ENCODE measurements at places on chromosomes 11 and 22.

GRCh38 chr11:19811380-19811779, 98.7 kb downstream of the NAV2 start:
- no peak for DNase-seq

GRCh38 chr11:59601788-59602187, 13.8 kb downstream of the OSBP start:
- DNase-seq, result no peak

- DNase-seq, result no peak
Observed at GRCh38 chr11:82972103-82972502, 70.6 kb downstream of the DDIAS start.

DNA sequence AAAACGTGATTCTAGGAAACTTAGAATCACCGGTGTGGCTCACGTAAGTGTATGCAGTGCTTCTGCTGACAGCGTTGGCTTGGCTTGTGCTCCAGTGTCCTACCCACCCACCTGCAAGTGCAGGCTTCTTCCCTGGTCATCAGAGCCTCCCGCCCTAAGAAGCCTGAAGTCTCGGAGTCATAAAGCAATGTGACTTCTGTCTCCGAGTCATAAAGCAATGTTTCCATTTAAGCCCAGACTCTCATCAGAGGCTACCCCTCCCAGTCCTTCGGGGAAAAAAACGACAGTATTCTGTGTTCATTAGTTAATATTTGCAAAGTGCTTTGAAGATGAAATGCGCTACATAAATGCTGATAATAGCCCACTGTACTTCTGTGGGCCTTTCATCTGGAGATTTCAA, 293.8 kb downstream of the OPCML start:
- no peak for DNase-seq

- DNase-seq, result no peak
Observed at GRCh38 chr22:31119026-31119717, 3.6 kb upstream of the INPP5J start.

DNA sequence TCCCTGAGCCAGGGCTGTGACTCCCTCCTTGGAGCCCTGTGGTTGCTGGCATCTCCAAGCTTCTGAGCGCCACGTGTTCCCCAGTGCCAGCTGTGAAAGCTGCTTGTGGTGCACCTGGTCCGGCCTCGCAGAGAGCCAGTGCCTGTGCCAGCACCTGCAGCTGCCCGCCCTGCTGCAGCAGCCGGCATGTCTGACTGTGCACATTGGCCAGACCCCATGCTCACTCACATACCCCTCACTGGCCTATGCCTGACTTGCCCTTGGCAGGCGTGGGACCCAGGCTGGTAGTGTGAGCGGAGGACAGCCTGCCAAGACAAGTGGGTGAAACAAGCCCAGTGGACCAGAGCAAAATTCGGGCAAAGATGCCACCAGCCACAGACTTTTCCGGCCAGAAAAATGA, 9.8 kb downstream of the MRPL48 start:
- DNase-seq, result no peak

DNA sequence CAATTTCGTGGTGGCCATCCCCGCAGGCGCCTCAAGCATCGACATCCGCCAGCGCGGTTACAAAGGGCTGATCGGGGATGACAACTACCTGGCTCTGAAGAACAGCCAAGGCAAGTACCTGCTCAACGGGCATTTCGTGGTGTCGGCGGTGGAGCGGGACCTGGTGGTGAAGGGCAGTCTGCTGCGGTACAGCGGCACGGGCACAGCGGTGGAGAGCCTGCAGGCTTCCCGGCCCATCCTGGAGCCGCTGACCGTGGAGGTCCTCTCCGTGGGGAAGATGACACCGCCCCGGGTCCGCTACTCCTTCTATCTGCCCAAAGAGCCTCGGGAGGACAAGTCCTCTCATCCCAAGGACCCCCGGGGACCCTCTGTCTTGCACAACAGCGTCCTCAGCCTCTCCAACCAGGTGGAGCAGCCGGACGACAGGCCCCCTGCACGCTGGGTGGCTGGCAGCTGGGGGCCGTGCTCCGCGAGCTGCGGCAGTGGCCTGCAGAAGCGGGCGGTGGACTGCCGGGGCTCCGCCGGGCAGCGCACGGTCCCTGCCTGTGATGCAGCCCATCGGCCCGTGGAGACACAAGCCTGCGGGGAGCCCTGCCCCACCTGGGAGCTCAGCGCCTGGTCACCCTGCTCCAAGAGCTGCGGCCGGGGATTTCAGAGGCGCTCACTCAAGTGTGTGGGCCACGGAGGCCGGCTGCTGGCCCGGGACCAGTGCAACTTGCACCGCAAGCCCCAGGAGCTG, 24.8 kb downstream of the ADAMTS15 start:
- no peak for DNase-seq

- DNase-seq, result peak; percentile 56
Observed at GRCh38 chr11:44110231-44110679, 14.8 kb downstream of the EXT2 start.

DNA sequence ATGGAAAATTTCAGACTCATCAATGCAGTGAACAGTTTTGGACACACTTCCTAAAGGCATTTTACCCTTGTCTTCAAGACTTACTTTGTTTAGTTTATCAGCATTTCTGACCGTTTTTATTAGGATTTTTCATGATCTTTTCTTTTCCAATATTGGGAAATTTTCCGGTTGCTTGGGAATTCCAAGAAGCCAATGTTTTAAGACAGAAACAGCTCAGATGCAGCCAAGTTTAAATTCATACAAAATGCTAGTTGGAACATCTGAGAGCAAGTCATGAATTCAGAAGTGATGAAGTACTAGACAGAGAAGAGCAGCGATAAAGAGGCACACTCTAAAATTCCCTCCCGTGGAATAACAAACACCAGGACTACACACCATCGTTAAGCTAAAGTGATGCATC, 68.6 kb downstream of the RAB38 start:
- no peak for DNase-seq

- DNase-seq, result no peak
Observed at GRCh38 chr22:39150848-39151215, 1.6 kb downstream of the CBX7 start.

- DNase-seq, result no peak
Observed at GRCh38 chr11:44532809-44533208, 32.7 kb upstream of the CD82 start.

DNA sequence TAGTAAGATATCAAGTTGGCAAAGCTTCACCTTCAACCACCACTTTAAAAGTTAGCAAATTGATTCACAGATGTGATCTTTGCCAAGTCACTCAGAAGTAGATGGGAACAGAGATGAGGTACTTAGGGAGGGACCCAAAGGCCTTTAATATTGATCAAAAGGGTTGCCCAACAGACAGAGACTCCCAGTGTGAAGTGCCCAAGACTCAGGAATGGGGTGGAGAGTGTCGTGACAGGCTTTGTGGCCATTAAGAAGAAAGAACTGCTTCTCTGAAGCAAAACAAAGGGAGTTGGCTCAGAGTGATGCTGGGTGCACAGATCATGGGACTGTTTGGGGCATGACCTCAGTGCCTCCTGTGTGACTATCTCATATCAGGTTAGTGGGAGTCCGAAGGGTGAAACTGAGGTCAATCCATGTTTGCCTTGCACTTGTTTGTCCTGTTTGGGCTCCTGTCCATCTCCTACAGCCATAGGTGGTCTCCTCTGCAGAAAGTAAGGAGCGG, 132.3 kb downstream of the APIP start:
- peak; percentile 30 for DNase-seq

GRCh38 chr11:44725757-44726282, 942 bp upstream of the TSPAN18 start:
- DNase-seq, result no peak

- no peak for DNase-seq
Observed at GRCh38 chr11:3043315-3043871, 13.8 kb downstream of the CARS1 start.

DNA sequence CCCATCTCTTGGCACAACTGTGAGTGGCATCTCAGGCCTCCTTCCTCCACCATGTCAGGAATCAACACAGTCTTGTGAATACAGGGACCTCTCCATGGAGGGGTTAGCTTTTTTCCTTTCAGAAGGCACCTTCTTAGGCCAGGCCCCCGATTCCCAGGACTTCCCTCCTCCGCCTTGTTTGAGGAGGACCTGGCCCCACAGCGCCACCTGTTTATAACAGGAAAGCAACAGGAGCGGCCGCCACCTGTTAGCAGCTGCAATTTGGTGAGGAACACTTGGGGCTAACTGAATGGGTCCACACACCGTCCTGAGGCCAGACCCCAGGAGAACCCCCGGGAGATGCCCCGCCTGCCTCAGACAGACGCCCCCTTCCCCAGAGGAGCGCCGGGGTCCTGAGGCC, 3.8 kb upstream of the PKP3 start:
- DNase-seq, result no peak

DNA sequence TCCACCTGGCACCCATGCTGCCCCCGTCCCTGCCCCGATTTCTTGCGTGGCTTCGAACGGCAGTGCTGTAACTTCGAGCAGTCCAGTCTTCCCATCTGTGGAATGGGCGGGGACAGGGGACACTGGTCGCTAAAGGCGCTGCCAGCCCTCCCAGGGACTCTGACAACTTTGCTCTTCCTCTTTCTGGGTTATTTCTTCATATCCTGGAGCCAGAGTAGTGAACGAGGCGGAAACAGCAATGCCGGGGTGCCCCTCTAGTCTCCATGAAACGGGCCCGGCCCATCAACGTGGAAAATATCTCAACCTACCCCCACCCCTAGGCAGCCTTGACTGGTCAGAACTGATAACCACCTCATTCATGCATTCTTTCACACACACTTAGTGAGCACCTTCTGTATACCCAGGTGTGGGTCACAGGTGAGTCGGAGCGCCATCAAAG, 42.8 kb downstream of the TRIOBP start:
- no peak for DNase-seq

DNA sequence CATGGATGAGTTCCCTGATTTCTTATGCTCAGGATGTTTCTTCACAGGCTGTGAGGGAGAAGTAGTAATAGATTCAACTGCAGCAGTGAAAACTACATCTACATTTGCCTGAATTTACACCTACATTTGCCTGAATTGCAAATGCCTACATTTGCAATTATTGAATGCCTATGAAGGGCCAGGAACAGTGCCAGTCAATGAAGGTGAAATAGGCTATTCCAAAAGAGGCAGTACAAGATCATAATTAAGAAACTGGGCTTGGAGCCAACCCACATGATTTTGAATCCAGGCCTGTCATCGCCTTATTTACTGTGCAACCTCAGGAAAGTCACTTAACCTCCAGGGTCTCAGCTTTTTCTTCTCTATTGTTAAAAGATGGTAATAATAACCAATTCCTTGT, 1353.3 kb downstream of the FAM181B start:
- no peak for DNase-seq

GRCh38 chr22:48376936-48377712, 1450.5 kb downstream of the BRD1 start:
- no peak for DNase-seq

Measured in HuH-7 (cell line).